ENCODE measurements at places on chromosomes 5 and 9.

DNA sequence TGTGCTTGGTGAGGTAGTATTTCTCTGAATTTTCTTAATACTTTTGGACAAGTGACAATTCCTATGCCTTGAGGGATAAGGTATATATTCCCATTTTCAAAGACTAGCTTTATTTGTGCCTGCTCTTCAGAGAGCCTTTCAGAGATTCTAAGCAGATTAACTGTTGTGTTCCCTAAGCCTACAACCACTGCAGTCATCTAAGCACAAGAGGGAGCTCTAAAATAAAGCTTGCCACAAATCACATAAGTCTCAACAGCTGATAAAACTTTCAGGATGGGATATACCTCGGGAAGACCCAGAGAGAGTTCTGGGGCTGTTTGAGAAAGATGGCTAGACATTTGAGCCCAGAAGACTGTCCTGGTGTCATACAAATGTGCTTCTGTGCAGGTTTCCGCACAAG is 157.3 kb downstream of the CYLC2 start:
- DNase-seq: no peak

DNA sequence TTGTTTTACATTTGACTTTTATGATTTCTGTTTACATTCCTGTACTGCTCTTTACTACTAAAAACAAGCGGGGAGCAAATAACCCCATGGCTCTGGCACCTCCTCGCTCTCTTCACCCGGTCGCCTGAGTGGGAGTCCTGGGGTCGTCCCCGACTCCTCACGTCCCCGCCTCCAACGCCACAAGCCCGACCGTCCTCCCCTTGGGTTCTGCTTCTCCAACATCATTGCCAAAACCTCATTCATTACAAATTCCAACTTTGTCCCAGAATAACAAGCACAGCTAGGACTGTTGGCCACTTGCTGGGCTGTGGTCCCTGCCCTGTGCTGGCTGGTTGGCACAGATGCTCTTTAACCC is 35.1 kb downstream of the MRPL36 start:
- no peak for DNase-seq

DNA sequence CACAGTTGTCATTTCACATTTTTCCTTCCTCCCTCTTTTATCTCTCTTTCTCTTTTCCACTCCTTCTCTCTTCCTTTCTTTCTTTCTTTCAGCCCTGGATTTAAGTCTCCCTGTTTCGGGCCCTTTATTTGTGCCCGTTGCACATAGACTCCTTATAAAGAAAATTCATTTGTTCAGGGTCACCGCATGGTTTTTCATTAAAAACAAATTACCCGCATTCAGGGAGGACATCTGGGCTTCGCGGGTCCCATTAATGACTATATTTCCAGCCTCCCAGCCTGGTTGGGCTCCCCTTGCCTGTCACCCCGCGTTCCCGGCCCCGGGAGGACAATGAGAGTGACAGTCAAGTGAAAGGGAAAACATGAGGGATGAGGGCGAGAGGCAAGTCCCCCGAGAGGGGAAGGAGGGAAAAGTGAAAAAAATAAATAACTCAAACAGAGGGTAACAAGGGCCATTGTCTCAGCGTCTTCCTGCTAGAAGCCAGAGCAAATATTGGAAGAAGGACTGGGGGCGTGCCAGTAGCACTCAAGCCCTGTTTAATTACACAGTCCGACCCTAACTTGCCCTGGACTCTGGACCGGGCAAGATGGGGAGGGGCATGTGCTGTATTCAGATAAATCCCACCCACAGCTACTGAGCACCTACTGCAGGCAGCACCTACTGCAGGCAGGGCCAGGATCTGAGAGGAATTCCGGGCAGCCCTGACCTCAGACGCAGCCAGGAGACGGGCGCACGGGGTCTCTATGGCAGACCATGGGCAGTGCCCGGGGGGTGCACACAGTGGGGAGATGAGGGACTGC is 166.2 kb downstream of the PAX5 start:
- DNase-seq: no peak

- DNase-seq: no peak
Measured at GRCh38 chr5:5954275-5954598, 424.1 kb downstream of the MED10 start.

DNA sequence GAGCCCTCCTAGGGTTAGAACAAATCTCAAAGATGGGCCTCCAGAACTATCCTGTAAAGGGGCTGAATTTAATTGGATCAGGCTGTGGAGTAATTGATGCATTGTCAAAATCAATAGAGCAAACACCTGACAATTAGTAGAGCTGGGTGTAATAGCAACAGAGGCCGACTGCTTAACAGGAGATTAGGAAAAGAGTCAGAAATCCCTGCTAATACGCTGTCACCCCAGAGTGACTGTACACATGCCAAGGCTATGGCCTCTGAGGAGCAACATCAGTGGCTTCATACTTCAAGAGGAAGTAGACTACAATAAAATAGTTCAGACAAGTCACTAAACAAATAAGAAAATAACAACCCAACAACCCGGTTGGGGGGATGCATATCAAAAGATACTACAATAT is 18.7 kb upstream of the GRPEL2 start:
- DNase-seq: no peak

GRCh38 chr5:131735393-131735792 is 61.4 kb downstream of the FNIP1 start:
- no peak for DNase-seq

DNA sequence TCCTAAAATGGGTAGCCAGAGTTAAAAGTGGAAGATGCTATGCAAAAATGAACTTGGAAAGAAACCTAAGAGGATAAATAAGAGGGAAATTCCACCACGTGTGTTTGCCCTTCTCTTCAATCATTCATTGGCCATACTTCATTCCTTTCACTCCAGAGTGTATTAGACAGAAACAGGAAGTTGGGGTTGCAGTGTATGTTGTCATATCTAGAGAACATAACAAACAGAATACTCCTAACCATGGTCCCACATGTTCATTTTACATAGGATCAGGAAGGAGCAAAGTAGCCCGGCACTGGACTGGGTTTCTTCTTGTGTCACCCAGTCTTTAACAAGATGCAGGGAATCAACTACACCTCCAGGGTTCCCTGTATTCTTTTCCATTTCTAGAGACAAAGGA is 7.6 kb upstream of the GPBP1 start:
- DNase-seq: no peak

DNA sequence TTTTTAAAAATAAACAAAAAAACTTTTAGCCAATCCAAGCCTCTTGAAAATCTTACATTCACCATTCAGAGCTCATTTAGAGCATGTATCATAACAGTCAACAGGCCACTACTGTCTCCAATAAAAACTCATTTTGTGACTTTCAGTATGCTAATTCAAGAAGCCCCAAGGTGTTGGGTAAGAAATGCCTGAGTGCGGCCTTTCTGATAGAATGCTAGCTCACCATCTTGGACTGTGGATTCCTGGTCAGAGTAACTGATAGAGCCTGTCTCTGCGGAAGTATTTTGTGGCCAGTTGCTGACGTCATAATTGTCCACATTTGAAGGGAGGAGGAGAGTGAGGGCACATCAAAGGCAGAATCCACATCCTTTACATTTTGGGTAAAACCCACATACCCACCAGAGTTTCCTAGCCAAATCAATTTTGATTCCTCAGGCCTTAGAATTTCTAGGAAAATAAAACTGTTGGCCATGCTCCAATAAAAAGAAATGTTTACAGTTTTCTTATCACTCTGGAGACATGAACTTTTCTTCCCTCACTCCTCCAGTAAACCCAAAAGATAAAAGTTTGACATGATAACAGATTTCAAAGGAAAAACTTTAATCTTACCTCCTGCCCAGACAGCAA is 41.1 kb upstream of the ERCC6L2 start:
- DNase-seq: no peak

GRCh38 chr5:54620141-54620933 is 102.8 kb downstream of the SNX18 start:
- no peak for DNase-seq

- DNase-seq: no peak
Measured at GRCh38 chr9:129964901-129965734, 77.9 kb downstream of the FNBP1 start.

DNA sequence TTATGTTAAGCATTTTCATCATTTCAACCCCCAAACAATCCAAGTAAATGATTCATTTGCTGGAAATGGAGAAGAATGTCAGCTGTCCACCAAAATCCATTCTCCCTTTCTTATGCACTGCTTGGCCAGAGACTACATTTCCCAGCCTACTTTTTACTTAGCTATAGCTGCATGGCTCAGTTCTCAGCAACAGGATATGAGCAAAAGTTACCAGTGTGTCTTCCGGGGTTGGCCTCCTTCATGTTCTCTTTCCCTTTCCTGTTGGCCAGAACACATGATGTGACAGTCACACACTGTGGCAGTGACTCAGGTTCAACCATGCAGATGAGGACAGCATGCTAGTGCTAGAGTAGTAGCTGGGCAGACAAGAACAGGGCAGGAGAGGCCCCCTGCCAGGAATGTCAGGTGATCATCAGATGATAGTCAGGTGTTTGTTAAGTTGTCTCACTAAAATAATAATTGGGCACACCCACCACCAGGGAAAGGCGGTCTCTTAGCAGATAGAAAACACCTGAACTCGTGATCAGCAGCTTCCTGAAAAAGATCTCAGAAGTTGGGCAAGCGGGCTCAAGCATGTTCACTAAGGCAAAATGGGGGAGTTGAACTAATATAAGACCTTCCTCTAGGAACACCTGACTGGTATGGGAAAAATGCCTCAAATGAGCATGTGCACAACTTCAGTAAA is 12.2 kb downstream of the GPR150 start:
- DNase-seq: peak; percentile 46

GRCh38 chr9:77125665-77126064 is 51.7 kb upstream of the VPS13A start:
- DNase-seq: no peak

DNA sequence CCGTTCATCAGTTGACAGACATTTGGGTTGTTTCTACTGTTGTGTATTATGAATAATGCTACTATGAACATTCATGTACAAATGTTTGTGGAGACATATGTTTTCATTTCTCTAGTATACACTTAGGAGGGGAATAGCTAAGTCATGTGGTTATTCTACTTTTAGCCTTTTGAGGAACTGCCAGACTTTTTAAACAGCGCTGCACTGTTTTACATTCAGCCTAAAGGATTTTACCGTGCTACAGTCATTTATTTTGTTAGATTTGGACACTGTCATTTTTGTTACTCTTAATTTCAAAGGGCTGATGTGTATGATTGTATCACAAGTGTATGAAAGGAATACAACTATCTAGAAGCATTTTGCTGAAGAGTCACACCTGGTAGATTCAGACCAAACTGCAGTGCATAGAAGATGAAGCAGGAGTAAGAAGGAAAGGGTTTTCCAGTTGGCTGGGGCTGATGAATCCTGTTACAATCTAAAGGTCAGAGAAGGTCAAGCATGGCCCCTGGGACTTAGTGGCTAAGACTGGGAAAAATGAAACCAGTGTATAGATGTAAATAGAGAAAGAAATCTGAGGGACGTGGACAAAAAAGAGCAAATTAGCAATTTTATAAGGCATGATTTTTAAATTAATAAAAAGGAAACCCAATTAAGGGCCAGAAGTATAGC is 509.7 kb downstream of the PSAT1 start:
- DNase-seq: no peak

- DNase-seq: no peak
Measured at GRCh38 chr5:68396722-68397121, 181.2 kb downstream of the PIK3R1 start.

GRCh38 chr5:172403817-172404216 is 50.5 kb downstream of the SH3PXD2B start:
- DNase-seq: no peak

DNA sequence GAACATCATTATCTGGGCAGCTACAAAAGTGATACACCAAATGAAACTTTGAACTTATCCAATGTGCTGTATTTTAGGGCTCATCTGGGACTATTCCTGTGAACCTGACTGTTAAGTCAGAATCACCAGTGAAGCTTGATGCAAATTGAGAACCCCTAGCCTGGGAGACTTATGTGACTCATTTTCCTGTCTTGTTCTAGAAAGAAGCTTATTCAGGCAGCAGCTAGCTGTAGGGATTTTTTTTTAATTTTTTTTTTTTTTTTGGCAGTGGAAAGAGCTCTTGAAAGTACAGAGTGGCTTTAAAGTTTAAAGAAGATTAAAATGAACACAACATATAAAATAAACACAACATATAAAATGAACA is 81.1 kb upstream of the TNFAIP8 start:
- no peak for DNase-seq

DNA sequence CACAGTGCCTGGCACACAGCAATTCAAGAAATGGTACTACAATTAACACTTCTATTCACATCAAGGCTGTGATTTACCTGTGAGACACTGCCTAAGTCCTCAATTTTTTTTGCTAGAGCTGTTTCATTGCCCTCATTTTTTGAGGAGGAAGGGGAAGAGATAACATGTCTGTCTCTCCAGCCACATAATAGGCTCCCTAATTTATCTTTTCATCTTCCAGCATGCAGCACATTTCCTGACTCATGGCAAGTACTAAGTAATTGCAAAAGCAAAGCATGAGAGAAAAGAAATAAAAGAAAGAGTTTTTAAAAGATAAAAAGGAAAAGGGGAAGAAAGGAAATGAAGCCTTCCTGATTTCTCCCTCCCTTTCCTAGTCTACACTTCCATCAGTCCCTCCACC is 26.9 kb upstream of the RNF38 start:
- DNase-seq: no peak

DNA sequence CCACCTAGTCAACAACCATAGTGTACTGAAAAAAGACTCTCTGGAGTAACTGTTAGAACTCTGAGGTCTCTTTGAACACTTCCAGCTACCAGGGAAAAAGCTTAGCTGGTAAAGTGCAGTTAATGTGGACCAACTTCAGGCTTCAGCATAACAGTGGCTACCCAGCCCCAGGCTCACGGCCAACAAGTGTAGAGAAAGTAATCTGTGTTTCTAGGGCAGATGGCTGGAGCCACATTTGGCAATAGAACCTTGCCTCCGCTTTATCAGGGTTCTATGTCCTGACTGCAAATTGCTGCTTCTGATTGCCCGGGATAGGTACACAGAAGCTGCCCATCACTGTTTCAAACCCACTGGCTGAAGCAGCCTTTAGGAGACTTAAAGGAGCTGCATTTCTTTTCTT is 76.0 kb upstream of the SIMC1 start:
- no peak for DNase-seq

DNA sequence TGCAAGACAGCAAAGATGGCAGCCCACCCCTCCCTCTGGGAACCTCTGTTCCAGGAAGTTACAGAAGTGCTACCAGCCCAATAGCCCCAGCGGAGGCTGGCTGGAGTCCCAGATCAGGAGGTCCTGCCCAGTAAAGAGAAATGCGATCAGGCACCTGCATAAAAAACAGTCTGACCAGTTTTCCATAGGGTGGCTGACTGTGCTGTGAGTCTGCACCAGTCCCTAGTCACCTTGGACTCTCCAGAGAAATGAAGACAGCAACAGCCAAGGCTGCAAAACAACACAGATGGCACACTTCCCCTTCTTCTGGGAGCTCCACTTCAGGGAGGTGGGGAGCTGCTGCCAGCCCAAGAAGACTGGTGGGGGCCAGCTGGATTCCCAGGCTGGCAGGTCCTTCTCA is 265.5 kb upstream of the PCSK5 start:
- no peak for DNase-seq

GRCh38 chr9:120912958-120913646 is 13.5 kb downstream of the TRAF1 start:
- no peak for DNase-seq
